ENCODE measurements at places on chromosomes 2 and 18.

DNA sequence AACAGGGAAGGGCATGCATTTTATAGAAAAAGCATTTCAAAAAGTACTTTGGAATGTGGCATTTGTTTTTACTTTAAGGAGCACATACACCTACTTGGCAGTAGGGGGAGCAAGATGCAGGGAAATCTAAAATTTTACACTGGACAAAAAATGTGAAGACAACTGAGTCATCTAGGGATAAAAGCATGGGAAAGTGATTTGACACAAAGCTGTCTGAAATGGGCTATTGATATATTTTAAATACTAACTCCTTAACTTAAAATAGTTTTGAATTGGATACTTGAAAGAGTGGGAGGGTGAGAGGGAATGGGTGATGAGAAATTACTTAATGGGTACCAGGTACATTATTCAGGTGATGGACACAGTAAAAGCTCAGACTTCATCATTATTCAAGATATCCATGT lies 15.8 kb downstream of the TMEM200C start:
- no peak overlapping the region for H3K27ac ChIP-seq
- no peaks in the 10 kb centered on the region for H3K36me3 ChIP-seq
- no peak overlapping the region for H3K4me3 ChIP-seq
- peaks cover 8% of the 10 kb centered on the region for H3K27me3 ChIP-seq
- no peak for DNase-seq

- no peak for DNase-seq
- H3K4me1 ChIP-seq, result no peaks in the 10 kb centered on the region
- H3K27me3 ChIP-seq, result peaks cover 2% of the 10 kb centered on the region
- H3K36me3 ChIP-seq, result no peaks in the 10 kb centered on the region
- no peak overlapping the region for H3K4me3 ChIP-seq
Measured at GRCh38 chr2:179619947-179620467, 241.4 kb downstream of the ZNF385B start.

- H3K27ac ChIP-seq, result peak overlapping the region; percentile 61
- H3K27me3 ChIP-seq, result no peaks in the 10 kb centered on the region
- no peak for DNase-seq
- H3K4me1 ChIP-seq, result peaks cover 21% of the 10 kb centered on the region
- peak overlapping the region; percentile 42 for H3K4me3 ChIP-seq
Measured at GRCh38 chr2:195486987-195487644, 169.9 kb upstream of the SLC39A10 start.

- H3K27me3 ChIP-seq, result no peaks in the 10 kb centered on the region
- no peak overlapping the region for H3K4me3 ChIP-seq
- H3K36me3 ChIP-seq, result peaks cover 36% of the 10 kb centered on the region
- H3K27ac ChIP-seq, result peak overlapping the region; percentile 67
Measured at GRCh38 chr18:79447703-79448367, 52.1 kb downstream of the NFATC1 start.

GRCh38 chr2:133756833-133757232 lies 188.6 kb upstream of the NCKAP5 start:
- no peak overlapping the region for H3K4me3 ChIP-seq
- H3K36me3 ChIP-seq, result no peaks in the 10 kb centered on the region
- no peak for DNase-seq
- no peak overlapping the region for H3K27ac ChIP-seq
- no peaks in the 10 kb centered on the region for H3K4me1 ChIP-seq

- no peak overlapping the region for H3K27ac ChIP-seq
- H3K4me1 ChIP-seq, result peaks cover 14% of the 10 kb centered on the region
- no peak overlapping the region for H3K4me3 ChIP-seq
- no peaks in the 10 kb centered on the region for H3K36me3 ChIP-seq
- H3K27me3 ChIP-seq, result no peaks in the 10 kb centered on the region
Measured at GRCh38 chr2:172215172-172215935, 112.7 kb upstream of the DLX2 start.

- H3K4me1 ChIP-seq, result no peaks in the 10 kb centered on the region
- no peak for DNase-seq
- no peak overlapping the region for H3K4me3 ChIP-seq
- H3K27ac ChIP-seq, result no peak overlapping the region
- H3K36me3 ChIP-seq, result no peaks in the 10 kb centered on the region
- peaks cover 11% of the 10 kb centered on the region for H3K27me3 ChIP-seq
Measured at GRCh38 chr18:50456285-50456684, 81.4 kb downstream of the SKA1 start.
